Amniotic stem cell (primary cell): ENCODE measurements at places on chromosomes 1 and 21.

DNA sequence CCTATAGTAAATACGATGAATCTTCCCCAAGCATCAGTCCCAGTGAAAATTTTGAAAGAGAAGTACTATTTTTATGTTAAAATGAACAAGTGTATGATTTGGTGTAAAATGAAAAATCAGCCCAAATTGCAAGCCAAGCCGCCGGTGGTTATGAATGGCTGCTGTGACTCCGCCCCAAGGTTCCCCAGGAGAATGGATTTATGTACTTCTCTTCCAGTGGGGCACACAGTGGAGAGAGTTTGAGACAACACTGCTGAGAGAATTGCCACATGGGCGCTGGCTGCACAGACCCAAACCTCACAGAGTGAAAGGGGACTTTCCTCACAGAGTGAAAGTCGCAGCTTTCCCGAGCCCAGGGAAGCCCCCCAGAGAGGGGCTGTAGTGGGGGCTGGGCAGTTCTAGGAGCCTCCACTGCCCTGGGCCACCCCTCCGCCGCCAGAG lies 24.0 kb downstream of the CDK18 start:
- DNase-seq: no peak

GRCh38 chr21:42021371-42022090 lies 11.4 kb upstream of the ZBTB21 start:
- DNase-seq: no peak

- DNase-seq: no peak
Measured at GRCh38 chr1:82978461-82979324, 1020.2 kb downstream of the TTLL7 start.

DNA sequence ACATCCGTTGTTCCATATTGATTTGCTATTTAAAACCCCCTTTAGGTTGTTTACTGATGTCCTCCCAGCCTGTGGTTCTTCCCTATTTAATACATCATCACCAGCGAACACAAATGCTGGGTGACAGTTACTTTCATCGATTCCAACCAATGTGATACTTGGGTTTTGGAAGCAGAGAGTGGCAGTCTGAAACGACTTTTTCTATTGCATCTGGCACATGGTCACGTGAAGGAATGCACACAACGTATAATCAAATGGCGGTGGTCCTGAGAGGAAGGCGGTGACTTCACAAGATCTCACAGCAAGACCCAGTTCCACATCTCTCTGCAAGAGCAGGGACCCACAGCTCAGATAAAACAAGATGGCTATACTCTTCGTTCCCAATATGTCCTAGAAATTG lies 213.9 kb downstream of the DSCAM start:
- DNase-seq: no peak

GRCh38 chr1:67682659-67683197 lies 2.3 kb upstream of the GADD45A start:
- DNase-seq: peak; percentile 77
